Ovary (tissue), 10 donors: ENCODE measurements at places on chromosomes 4 and X.

DNA sequence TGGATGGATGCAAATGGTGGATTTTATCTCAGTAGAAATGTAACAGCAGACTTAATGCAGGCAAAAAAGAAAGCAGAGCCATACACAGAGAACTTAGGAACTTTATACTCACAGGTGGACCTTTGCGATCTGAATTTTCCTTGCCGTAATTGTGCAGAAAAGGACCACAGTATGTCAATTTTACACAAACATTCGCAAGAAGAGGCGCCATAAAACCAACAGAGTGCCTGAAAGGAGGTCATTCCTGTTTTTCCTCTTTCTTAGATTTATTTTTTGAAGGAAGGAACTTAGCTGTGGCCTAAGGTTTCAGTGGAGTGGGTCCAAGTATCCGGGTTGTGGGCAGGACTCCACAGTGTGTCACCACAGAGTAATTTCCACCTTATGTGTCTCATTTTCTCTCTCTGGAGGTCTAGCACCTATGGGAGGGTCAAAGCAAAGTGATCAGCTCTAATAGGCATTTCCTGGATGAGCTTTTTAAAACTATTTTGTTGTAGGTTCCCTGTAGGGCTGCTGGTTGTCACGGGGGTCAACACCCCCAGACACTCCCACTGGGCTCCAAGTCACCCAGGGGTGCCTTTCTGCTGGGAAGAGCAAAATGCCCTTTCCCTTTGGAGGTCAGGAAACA lies 24.7 kb upstream of the PBDC1 start:
- DNase-seq, result no peak

GRCh38 chr4:143382596-143382995 lies 45.9 kb downstream of the GAB1 start:
- no peak for DNase-seq

- DNase-seq, result no peak
Observed at GRCh38 chrX:18900401-18900976, 83.4 kb downstream of the PHKA2 start.

DNA sequence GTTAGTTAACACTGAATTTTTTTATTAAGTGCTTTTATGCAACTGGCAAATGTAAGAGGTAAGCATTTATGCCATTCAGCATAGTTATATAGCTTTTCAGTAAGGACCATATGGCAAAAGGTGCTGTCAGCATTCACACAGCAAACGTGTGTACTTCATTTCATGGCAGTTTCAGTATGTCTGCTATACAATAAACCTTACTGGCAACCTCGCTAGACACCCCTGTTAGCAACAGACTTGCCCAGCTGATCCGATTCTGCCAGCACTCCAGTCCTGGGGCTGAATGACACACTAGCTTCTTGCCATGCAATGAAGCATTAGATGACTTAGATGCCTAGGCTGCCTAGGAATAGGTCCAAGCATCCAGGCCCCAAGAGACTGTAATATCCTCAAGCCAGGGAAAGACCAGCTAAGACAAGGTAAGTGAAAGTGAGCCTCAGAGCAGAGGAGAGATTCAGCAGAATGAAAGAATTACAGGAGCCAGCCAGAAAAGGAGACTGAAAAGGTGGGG lies 47.3 kb upstream of the DOCK11 start:
- DNase-seq, result no peak

DNA sequence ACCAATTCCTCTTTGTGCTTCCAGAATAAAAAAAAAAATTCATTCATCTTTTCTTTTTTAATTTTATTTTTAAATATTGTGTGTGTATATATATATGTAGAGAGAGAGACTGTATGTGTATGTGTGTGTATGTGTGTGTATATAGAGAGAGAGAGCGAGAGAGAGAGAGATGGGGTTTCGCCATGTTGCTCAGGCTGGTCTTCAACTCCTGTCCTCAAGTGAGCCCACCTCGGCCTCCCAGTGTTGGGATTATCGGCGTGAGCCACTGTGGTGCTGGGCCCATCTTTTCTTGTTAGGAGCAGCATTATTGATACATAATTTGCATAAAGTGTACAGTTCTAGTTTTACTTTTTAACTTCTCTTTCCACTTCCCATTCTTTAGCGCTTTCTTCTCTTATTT lies 33.6 kb downstream of the KDM6A start:
- no peak for DNase-seq

GRCh38 chrX:46178763-46179162 lies 366.5 kb downstream of the ZNF674 start:
- DNase-seq, result no peak

- no peak for DNase-seq
Observed at GRCh38 chr4:117327491-117327890, 242.1 kb upstream of the TRAM1L1 start.

GRCh38 chrX:40081679-40082068 lies 16.1 kb downstream of the BCOR start:
- no peak for DNase-seq

- no peak for DNase-seq
Observed at GRCh38 chr4:123825596-123826291, 429.1 kb downstream of the SPRY1 start.

- DNase-seq, result no peak
Observed at GRCh38 chrX:142998447-142999198, 27.1 kb upstream of the SPANXN4 start.

DNA sequence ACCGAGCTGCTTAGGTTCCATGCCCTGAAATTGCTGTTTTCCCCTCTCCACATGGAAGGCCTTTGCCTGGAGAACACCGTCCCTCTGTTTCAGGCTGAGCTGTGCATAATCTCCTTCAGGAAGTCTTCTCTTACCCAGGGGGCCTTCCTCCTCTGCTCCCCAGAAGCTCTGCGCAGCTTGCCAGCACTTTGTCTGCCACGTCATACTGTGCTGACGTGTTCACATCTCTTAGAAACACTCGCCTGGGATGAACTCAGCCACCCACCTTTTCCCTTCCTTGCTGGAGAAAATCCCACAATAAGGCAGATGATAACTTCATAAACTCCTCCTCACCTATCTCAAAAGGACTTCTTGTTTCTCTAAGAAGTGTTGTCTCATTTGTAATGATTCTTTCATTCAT lies 110.7 kb downstream of the ARHGAP10 start:
- no peak for DNase-seq

- DNase-seq, result no peak
Observed at GRCh38 chr4:155807021-155807420, 48.2 kb downstream of the GUCY1B1 start.

- no peak for DNase-seq
Observed at GRCh38 chr4:3201718-3202702, 46.9 kb upstream of the MSANTD1 start.
